ENCODE measurements at places on chromosomes 3 and 15.

GRCh38 chr3:113148284-113148683 is 63.1 kb upstream of the BOC start:
- DNase-seq: no peak

DNA sequence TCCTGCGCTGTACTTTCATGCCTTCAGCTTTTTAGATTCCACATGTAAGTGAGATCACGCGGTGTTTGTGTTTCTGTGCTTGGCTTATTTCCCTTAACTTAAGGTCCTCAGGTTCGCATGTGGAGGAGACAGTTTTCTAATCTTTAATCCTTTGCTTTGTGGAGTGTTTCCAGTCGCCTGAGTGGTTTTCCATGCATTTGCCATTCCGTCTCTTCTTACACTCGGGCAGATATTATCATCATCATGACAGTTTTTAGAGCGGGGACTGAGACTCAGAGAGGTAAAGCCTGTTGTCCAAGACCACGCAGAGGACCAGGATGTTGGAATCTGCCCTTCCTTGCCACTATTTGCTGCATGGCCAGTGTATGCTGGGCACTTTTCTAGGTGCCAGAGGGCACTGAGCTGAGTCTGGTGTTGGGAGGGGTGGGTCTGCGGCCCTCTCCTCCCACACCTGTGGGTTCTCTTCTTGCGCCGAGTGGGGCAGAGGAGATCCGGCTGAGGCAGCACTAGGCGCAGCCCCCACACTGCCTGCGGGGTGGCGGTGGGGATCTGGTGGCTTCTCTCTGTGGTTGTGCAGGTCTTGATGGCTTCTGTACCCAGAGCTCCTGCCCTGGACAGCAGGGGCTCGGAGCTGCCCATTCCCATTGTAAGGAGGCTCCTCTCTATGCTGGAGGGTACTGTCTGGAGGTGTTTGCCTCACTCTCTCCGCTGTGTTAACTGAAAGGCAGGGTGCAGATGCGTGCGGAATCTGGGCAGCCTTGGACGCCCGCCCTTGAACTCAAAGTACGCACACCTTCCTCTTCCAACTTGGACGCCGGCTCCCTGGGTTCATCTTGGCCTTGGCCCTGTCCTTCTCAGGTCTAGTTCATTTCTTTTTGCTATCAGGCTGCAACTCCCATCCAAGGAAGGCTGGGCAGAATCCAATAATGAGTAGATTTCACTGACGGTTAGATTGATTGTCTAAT is 156.0 kb upstream of the RGMA start:
- no peak for DNase-seq

DNA sequence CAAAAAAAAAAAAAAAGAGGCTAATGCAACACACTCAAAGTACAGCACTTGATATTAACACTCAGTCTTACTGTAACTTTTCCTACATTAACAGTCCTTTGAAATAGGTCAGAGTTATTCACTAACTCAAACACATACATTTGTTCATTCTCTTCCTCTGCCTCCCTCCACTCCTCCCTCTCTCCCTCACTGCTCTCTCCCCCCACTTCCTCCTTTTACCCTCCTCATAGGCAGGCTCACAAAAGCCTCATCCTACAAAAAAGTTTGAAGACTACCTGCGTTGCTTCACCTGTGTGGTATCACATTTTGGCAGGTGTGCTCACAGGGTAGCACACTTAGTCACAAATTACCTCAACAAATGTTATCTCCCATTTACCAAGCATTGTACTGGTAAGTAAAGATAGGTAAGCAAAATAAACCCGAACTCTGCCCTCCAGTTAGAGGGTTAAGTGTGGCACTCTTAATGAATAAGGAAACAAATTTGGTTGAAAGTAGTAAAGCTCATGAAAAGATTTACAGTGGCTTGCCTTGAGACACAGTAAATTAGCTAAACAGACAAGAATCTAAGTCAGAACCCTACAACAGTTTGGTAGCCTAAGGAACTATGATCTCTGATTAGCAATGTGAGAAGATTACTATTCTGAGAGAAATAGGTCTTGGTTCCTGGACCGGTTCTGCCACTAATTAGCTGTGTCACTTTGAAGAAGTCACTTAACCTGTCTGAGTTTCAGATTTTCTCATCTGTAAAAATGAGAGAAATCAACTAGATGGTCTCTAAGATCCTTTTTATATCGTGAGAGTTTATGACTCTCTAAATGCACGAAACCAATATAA is 151.0 kb upstream of the MLF1 start:
- DNase-seq: no peak

GRCh38 chr3:27345493-27345892 is 23.7 kb downstream of the NEK10 start:
- DNase-seq: peak; percentile 38

DNA sequence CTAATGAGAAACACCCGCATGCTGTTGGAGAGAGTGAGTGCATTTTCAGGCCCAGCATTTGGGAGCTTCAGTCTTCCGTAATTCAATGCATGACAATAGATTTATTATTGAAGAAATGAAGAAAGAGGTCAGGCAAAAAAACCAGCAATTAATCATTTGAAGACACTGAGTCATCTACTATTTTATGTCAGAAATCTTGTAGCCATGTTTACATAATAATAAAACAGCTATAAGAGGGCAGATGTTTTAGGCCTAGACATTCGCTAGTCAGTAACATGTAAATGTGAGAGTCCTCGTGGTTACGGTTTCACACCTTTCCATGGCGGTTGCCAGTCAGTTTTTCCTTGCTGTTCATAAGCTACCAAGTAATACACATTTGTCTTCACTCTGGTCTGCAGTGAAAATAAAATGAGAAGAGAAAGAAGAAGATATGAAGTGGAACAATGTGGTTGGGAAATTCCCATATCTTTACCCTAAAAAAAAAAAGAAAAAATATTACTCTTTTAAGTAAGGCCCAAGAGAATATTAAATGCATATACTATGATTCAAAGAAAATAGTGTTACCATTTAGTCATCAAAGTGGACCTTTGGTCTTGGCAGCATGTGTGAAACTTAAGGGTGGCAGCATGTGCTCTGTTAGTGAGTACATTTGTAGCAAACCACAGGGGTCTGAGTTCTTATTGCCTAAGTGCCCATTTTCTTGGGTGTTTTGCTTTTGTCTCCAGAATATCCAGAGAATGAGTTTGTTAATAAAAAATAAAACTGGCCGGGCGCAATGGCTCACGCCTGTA is 140.5 kb upstream of the TBL1XR1 start:
- peak; percentile 42 for DNase-seq

Measured in activated CD4-positive, alpha-beta T cell treated with anti-CD3 and anti-CD28 coated beads, Interleukin-2, amount 10 ng/mL, durations not matched to agents 7 days and 5 days (primary cell).